ENCODE measurements at places on chromosomes 3 and 15. TPM values are rescaled to one million over a fixed set of nuclear protein-coding genes. Genes with fewer than 3 reads are reported as not detected.

DNA sequence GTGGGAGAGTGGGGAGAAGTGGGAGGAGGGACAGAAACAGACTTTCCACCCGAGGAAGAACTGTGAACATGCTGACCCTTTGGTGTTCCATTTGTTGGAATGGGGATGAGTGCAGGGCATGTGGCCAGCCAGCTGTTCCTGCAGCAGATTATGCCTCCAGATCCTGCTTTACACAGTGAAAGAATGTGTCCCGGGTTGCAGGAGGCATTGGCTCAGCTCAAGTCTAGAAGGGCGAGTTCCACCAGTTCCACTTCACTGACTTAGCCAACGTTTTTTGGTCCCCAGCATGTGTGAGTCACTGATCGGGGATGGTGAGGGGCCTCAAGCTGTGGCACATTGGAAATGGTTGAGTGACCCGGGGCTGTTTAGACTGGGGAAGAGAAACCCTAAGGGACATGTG is 307.0 kb upstream of the ROPN1 start:
- DNase-seq: no peak

GRCh38 chr3:16866571-16866970 is 18.2 kb upstream of the PLCL2 start:
- peak; percentile 75 for DNase-seq

DNA sequence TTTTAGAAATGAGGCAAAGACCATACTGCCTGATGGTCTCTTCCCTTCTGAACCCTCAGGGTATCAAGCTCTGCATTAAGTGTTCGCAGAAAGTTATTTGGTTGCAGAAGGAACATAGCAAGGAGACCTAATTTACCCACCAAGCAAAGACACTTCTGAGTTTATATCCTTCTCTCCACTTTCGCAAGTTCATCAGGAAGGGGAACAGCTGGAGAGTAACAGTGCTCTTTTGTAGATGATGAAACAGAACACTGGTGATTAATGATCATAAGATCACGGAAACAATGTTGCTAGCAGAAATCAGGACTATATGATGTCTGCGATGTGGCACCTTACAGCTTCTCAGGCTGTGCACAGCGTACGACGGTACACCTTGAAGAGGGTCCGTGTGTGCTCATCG is 62.1 kb downstream of the NCEH1 start:
- peak; percentile 84 for DNase-seq

DNA sequence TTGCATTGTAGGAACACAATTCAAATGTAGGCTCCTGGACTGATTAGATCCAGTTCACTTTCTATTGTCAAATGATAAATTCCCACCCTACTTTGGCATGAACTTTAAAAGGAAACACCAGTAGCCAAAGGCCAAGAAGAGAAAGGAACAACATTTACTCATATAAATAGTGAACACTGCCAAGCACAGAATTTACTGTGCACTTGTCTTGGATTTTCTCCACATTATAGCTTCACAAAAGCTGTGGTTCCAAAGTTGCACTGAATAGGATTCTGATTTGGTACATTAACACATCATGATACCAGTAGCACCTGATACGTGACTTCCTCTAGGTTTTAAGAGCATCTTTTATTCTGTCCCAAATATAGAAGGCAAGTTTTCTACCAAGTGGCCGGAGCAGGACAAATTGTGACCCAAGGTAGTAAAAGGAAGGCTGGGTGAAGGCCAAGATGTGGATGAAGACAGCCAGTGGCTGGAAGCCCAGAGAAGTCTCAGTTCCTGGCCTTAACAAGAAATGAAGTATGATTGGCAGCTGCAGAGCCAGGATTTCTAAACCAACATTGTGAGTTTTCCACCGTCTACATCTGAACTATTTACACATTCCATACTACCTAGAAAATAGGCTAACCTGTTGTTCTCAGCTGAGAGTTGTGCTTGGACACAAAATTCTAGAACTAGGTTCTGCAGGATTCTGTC is 206.7 kb downstream of the THRB start:
- no peak for DNase-seq

DNA sequence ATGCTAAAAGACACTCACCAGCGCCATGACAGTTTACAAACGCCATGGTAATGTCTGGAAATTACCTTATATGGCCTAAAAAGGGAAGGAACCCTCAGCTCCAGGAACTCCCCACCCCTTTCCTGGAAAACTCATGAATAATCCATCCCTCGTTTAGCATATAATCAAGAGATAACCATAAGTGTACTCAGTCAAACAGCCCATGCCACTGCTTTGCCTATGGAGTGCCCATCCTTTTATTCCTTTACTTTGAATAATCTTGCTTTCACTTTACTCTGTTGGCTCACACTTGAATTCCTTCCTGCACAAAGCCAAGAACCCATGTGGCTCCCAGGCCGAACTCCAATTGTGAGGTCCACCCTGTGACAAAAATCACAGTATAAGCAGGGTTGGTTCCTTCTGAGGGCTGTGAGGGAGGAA is 19.1 kb upstream of the FSTL1 start:
- no peak for DNase-seq

- DNase-seq: no peak
These were observed 796.6 kb upstream of the DPPA4 start for GRCh38 chr3:110133971-110134370.

DNA sequence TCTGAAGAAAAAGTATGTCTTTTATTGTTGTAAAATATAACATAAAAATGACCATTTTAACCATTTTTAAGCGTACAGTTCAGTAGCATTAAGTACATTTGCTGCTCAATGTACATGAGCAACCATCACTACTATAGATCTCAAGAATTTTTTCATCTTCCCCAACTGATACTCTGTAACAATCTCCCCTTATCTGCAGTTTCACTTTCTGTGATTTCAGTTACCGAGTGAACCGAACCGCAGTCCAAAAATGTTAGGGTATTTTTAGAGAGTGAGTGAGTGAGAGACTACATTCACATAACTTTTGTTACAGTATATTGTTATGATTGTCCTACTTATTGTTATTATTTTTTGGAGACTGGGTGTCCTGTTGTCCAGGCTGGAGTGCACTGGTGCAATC is 9.0 kb upstream of the SLC25A26 start:
- no peak for DNase-seq

- DNase-seq: no peak
These were observed 795.3 kb upstream of the ARRDC4 start for GRCh38 chr15:97165205-97165604.

- no peak for DNase-seq
These were observed 54.8 kb downstream of the ATP13A4 start for GRCh38 chr3:193499801-193500485.

NEK10 gene
- 5.7 TPM for total RNA-seq

DNA sequence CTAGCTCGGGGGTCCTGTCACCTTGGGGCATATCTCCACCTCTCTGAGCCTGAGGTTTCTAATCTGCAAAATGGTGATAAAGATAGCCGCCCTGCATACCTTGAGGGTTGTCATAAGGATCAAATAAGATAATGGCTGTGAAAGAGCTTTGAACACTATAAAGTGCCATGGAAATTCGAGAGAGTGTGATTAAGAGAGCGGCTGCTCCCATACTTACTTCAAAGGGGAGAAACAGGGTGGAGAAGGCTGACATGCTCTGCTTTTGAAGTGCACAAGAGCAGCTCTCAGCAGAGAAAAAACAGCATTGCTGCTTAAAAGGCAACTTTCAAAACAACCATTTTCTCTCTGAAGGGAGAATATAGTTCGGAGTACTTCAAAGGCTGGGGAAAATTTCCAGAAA is 529.2 kb downstream of the EPHB1 start:
- DNase-seq: no peak

DNA sequence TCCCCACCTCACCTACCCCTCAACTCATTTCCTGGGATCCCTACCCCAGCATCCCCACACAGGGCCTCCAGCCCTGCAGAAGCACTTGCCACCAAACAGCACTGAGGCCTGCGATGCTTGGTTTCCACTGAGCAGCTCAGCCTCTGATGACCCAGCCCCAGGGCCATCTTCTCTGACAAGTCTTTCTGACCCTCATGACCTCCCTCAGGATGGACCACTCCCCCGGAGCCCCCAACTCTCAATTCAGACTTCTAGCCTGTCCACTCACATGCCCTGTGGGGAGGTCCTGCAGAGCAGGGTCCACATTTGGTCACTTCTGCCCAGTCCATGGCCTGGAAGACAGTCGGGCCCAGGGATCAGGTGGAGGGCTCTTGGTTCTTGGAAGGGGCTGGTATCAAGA is 63.4 kb upstream of the SPATA12 start:
- DNase-seq: no peak

DNA sequence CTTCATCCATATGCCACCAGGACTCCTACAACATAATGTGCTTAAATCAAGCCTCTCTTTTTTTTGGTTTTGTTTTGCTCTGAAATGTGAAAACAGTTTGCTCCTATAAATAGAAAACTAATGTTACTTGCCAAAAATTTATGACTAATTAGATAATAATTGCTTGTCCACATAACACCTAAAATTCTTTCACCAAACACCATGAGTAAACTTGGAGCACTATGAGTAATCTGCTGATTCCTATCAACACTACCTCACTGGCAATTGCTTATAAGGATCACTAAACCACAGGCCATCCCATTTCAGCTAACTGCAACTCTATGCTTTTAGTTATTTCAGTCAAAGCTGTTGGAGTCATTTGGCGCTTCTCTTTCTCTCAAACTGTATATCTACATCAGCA is 252.7 kb downstream of the EPHA3 start:
- DNase-seq: peak; percentile 70

GRCh38 chr15:66923438-66923881 is 141.9 kb upstream of the SMAD3 start:
- DNase-seq: no peak

DNA sequence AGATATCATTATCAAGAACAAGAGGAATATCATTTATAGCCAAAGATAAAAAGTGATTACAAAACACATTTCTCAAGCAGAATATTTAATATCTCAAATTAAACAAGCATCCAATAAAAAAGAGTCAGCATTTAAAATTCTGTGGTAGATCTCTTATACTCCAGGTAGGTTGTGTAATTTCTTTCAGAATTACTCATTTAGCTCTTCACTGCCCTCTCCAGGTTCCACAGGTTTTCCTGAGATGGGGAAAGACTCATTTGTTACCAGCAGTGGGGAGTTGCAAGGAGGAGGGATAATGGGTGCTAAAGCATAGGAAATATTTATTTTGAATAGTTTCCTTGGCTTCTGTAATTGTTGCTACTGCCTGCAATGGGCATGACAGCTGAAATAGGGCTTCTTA is 83.1 kb upstream of the RASGRP1 start:
- DNase-seq: peak; percentile 12

GRCh38 chr15:31325595-31326155 is 960 bp upstream of the KLF13 start:
- DNase-seq: no peak

All from LHCN-M2 (cell line).